ENCODE measurements at places on chromosomes 2 and 18.

DNA sequence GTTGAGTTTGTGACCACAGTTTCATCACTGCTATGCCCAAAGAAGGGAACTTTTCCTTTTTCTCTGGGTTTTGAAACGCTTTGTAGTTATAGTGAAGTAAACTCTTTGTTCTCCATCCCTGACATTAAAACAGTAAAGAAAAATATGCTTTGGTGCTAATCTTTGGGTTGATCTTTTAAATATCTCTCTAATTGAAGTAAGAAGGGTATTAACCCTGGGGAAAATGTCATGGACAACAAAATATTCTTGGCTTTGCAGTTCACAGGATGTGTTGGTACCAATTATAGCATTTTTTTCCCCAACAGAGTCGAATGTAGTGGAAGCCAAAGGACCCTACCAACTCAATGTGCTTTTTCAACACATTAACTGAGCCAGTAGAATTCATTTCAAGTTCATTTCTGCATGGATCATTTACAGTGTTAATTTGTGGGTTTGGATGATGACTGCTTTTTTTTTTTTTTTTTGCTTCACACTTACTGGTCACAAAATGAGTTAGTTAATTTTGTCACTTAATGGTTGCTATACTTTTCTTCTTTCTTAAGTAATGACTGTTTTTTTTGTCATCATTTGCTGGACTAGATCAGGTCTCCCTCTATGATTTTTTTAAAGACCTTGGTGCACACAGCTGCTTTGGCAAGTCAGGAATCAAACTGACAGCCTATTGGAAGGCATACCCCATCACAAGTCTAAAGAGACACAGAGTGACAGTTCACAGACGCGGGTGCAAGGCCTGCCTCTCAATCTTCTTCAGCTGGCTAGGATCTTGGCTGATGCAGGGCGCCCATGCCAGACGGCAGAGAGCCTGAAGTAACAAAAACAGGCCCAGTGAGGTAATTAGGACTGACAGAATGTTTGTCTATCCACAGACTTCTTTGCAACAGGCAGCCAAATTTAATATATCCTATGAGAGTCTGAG, 98.8 kb upstream of the MMADHC start:
- no peak for DNase-seq

- DNase-seq: no peak
Measured at GRCh38 chr2:184598002-184598315, 370 bp upstream of the ZNF804A start.

GRCh38 chr2:235935773-235936172, 232.4 kb downstream of the GBX2 start:
- no peak for DNase-seq

DNA sequence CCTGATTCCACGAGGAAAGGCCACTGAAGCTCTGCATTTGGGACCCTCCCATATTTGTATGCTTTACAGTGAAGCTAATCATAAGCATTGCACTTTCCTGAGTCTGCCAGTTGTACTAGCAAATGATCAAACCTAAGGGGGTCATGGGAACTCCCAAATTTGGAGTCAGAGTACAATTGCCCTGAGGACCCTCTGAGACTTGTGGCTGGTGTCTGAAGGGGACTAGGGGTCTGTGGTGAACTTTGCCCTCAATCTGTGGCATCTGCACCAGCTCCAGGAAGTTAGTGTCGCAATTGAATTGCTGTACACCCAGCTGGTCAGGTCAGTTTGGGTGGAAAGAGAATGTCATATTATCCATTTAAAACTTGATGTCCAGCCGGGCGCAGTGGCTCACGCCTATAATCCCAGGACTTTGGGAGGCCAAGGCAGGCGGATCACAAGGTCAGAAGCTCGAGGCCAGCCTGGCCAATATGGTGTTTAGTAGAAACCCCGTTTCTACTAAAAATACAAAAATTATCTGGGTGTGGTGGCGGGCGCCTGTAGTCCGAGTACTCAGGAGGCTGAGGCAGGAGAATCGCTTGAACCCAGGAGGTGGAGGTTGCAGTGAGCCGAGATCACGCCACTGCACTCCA, 18.1 kb downstream of the SOWAHC start:
- no peak for DNase-seq

- DNase-seq: no peak
Measured at GRCh38 chr18:13376298-13376840, 157.8 kb downstream of the LDLRAD4 start.

DNA sequence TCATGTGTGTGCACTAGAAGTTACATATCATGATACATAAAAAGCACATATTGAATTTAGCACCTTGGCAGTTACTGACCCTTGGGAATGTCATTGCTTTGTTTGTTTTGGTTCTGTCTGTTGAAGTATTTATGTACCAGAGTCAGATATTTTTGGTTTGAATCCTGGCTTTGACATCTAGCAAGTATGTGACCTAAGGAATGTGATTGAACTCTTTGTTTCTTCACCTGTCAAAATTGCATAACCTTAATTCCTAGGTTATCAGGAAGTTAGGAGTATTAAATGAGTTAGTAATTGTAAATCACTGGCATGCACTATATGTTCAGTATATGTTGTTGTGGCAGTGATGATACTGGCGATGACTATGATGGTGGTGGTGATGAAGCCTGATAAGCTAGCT, 1003.5 kb upstream of the NRXN1 start:
- no peak for DNase-seq

DNA sequence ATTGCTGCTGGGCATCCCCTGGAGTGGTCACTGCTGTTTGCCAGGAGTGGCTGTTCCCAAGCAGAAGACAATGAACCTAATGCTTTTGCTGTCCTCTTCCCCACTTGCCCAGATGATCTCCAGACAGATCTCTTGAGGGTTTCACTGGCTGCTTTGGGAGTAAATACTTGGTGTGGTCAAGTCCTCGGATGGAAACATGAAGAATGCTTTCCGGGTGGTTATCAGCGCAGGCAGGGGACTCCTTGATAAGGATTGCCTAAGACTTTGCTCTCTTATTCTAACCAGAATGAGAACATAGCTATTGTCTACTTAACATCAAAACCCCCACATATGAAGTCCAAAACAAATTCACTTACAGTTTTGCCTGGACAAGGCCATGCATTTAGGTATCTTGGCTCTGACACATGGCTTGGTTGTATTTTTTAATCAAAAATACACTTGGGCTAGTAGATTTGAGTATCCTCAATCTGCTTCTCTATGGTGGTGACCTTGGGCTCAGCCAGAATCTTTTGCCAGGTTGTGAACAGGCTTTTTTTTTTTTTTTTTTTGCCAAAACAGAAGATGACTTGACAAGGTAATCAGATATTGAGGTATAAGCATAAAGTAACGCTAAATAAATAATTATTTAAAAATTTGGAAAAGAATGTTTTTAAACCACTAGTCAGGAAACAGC, 34.8 kb upstream of the MYO3B start:
- DNase-seq: no peak

DNA sequence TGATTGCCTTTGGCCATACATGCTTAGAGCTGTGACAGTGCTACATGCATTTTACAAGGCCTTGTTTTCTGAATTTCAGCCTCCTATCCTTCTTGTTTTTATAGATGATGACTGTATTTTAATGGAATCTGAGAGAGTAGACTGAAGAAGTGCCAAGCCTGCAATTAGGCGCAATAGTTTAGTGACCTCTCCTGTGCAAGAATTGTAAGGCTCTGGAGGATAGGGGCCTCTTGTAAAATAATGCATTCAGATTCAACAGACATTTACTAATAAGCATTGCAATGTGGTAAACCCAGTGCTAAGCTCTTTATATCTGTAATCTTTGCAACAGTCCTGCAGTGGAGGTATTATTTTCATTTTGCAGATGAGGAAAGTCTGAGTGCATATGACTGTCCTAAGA, 105.5 kb downstream of the TDRD15 start:
- no peak for DNase-seq

- DNase-seq: no peak
Measured at GRCh38 chr18:35389095-35389618, 12.0 kb upstream of the ZNF396 start.

DNA sequence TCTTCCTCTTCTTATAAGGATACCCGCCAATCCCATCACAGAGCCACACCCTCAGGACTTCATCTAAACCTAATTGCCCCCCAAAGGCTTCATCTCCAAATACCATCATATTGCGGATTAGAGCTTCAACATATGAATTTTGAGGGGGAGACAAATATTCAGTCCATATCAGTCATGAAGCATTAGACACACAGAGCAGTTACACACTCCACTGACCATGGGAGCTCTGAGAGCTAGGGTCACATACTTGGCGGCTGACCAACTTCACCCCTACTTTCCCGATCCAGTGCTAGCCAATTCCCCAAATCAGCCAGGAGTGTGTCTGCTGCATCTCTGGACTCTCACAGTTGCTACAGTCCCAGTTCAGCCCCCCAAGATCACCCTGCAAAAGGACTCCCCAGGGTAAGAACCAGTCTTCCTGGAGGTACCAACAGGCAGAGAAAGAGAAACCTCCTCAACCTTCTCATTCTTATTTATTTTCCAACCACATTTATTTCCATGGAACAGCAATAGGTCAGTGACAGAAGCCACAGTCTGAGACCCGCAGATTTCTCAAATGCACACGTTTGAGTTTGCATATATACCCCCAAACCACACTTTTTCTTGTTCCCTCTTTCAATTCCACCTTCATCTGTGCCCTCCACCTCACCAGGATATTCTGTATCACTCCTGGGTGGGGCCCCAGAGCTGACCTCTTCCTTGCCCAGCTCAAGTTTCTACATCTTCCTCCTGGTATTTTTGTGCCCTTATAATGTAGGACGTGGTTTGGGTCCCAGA, 33.3 kb downstream of the SPP2 start:
- no peak for DNase-seq

DNA sequence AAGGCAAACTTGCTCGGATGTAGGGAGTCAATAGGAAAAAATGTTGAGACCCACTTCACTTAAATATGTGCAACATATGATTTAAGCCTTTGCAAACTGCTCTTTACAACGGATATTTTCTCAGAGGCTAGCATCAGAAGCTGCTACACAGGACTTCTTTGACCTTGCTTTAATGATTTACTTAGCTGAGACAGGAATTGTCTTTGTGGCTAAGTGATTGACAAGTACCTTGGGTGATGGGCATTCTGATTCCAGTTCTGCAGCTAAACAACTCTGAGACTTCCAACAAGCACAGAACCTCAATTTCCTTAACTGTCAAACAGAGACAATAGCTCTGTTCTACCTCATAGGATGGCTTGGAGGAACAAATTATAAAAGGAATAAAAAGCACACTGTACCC, 150.2 kb downstream of the NCKAP5 start:
- DNase-seq: no peak

GRCh38 chr2:228628682-228629081, 447.2 kb upstream of the SPHKAP start:
- DNase-seq: no peak

Data from stimulated activated CD4-positive, alpha-beta T cell treated with anti-CD3 and anti-CD28 coated beads, Interleukin-15, amount 100 ng/mL, for 48 hours (primary cell).